ENCODE measurements at places on chromosomes 6 and 20.
A peak's percentile ranks its signal among the peaks of the same experiment; 100 is the strongest.

- no peak for DNase-seq
Measured at GRCh38 chr6:159862103-159862502, 28.7 kb upstream of the MAS1 start.

GRCh38 chr6:150499882-150500312, 99.8 kb upstream of the PLEKHG1 start:
- no peak for DNase-seq

DNA sequence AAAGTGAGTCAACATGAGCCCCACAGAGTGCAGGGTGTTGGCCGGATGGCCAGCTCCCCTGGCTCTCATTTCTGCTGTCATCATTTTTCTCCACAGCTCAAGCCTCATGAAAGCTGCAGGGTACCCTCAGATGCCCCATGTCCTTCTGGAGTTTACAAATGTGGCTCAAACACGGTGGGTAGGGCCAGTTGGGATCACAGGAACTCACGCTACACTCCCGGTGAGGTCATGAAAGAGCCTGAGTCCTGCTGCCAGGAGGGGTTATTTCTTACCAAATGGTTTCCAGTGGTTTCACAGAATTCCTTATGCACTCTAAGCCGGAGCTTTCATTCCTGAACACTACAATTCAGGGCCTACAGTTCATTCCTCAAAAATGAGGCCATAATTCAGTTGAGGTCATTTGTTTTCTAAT, 78.7 kb downstream of the TMEM170B start:
- no peak for DNase-seq

- DNase-seq = no peak
Measured at GRCh38 chr6:100220543-100220942, 226.5 kb upstream of the MCHR2 start.

DNA sequence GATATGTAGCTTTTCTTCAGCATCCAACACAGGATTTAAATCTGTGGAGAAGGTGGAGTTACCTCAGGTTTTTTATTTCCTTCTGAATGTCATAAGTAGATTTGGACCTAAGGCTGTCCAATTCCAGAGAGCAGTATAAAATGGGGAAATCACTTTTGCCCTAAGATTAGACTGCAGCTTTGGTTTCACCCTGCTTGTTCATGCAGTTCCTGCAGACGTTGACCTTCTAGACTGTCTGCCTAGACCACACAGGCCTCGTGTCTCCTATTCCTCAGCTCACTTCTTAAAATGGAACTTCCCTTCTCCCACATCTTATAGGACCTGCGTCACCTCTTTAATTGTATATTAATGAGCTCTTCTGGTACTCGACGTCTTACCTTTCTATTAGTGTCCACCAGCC, 26.0 kb upstream of the C6orf62 start:
- no peak for DNase-seq

DNA sequence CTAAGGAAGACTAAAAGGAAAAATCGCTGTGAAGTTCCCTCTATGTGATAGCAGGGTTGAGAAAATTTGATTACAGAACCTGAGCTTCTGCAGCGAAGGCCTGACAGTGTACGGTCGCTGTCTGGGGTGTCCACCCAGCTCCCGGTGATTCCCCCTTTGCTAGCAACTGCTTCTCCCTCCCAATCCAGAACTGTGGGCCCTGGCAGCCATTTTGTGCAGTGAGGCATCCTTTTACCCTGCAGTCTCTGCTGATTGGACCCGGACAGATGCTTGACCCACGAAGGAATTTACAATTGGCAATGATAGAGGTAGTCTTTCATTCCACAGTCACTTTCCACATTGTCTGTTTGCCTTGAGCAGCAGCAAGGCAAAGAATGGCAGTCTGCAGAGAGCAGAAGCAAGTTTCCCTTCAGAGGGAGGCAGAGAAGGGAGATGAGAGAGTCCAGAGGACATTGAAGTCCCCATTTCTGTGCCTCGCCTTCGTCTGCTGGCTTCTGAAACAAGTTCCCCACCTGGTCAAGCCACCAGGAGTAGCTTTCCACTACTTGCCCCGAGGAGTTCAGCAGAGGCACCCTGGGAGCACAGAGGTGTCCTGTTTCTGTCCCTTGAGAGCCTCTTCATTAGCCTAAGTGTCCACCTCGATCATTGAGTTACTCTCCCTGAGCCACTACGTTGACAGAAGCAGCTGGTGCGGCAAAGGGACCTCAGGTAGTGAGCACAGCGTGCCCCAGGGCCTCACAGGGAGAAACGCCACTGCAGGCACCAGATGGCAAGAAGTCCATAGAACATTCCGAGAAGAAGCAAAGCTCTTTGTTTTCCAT, 370.3 kb downstream of the NRN1 start:
- no peak for DNase-seq

GRCh38 chr6:115271434-115271833, 789.3 kb downstream of the FRK start:
- DNase-seq = peak; percentile 17

GRCh38 chr6:29870104-29870503, 42.5 kb downstream of the HLA-G start:
- peak; percentile 56 for DNase-seq

DNA sequence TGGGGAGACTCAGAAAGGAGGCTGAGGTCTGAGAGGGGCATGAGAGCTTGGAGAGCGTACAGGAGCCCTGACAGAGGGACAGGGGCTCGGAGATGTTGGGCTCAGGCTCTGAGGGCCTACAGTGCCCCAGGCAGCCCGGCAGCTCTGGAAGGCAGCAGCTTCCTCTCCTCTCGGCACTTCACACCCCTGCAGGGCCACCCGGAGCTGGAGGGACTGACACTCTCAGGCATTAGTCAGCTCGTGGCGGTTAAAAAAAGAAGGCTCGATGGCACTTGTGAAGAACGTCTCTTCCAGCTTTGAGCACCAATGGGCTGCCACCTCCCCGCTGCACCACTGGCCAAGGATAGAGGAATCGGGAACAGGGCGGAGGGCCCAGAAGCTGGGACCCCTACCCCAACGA, 62.6 kb upstream of the SIRPA start:
- DNase-seq = no peak

DNA sequence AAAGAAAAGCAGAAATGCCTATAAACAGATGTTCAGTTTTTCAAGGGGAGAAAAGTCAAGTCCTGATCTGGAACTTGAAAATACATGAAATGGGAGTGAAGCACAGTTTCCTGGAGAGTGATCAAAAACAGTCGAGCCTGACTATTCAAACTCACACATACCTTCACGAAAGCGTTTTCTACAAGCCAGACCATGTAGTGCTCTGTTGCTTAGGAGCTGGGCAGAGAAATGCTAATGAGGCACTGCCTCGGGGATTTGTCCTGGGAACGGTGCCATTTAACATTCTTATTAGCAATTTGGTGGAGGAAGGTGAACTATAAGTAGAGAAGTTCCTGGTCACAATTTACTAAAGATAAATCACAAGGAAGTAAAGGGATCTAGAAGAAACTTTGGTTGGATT, 5.9 kb downstream of the NHSL1 start:
- DNase-seq = no peak

- DNase-seq = no peak
Measured at GRCh38 chr6:91087908-91088307, 501.0 kb upstream of the MAP3K7 start.

- DNase-seq = no peak
Measured at GRCh38 chr6:142223938-142224337, 76.9 kb downstream of the VTA1 start.

- DNase-seq = peak; percentile 85
Measured at GRCh38 chr20:17928633-17929311, 39.8 kb downstream of the SNX5 start.

GRCh38 chr6:90080876-90081481, 186.7 kb downstream of the GJA10 start:
- no peak for DNase-seq

- no peak for DNase-seq
Measured at GRCh38 chr6:127737768-127738167, 160.8 kb downstream of the C6orf58 start.

DNA sequence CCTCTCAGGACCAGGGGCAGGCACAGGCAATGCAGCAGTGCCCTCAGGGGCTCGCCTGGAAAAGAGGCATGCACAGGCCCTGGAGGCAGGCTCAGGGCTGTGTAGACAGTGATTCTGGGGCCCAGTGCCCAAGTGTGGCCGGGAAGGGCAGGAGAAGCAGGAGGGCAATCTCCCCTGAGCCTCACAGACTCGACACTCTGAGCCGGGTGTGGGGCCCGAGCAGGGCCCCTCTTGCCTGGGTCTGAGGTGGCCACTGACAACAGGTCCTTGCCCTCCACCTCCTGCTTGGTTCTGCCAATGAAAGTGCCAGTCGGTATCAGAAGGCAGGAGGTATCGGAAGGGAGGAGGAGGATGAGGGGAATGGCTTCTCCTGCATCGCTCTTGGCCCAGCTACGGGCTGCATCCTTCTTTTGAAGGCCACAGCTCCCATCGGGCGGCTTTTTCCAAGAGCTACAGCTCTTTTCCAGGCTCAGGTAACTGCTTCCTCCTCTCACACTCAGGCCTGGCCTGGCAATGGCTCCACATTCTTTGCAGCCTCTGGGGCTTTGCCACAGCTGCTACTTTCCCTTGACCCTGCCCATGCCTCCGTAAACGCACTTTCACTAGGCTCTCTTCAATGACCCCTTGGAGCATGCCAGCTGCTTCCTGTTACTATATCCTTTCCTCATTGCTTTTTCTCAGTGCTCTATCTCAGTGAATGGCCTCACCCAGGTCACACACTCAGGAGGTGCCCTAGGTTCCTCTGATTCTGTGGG, 24.5 kb downstream of the GABRR2 start:
- DNase-seq = peak; percentile 41

GRCh38 chr6:30749554-30750378, 5.4 kb upstream of the IER3 start:
- peak; percentile 95 for DNase-seq

DNA sequence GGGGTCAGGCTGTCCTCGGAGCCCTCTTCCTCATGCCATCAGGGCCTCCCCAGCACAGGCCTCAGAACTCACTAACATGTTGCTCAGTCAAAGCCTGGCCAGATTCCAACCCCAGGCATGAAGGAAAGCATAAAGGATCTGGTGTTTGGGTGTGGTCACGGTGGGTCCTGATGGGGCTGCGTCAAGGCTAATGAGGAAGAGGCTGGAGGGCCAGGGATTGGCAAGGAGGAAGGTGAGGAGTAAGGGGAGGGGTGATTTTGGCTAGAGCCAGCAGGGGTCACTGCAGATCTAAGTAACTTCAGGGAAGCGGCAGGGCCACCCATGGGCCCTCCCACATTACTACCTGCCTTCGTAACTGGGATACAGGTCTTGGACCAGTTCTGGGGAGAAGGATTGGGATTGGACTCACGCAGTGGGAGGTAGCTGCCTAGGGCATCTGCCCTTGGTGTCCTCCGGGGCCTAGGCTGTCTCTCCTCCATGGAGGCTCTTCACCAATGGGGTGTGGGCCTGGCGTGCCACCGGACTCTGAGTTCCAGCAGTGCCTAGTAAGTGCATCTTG, 36.2 kb upstream of the MRPS18A start:
- peak; percentile 86 for DNase-seq

- no peak for DNase-seq
Measured at GRCh38 chr6:143117108-143117507, 56.4 kb downstream of the AIG1 start.

GRCh38 chr6:28488916-28489365, 26.7 kb downstream of the GPX6 start:
- peak; percentile 24 for DNase-seq

GRCh38 chr20:50676858-50677257, 14.5 kb downstream of the RIPOR3 start:
- no peak for DNase-seq

DNA sequence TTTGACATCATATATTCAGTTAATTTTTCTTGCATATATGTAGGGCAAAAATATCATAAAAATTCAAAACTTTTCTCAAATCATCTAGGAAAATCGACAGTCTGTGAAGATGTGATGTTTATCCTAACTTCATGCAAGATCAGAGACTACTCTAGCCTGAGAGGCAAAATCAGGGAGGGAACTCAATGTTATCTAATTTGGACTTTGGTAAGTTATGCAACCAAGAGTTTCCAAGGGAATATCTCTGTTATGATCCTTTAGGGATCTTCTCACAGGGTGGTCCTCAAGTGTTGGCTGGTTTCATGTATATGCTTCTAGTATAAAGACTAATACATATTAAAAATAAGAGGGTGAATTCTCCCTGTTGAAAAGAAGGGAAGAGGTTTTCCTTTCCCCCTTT, 723.9 kb downstream of the KHDRBS2 start:
- no peak for DNase-seq

DNA sequence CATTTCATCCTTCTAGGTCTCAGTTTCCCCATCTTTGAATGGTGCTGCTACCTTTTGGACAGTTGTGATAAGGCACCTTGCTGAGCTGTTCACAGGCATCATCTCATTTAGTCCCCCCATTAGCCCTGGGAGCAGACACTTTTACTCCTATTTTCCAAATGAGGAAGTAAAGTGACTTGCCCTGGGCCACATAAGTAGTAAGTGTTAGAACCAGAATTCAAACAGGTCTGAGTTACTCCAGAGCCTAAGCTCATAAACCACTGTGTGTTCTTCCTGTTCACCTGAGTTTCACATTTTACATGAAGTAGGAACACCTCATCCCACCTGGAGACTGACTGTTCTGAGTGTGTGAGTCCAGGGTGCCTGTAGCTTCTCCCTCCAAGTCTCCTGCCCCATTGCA, 43.5 kb upstream of the EPB41L1 start:
- no peak for DNase-seq

- no peak for DNase-seq
Measured at GRCh38 chr6:155943635-155944034, 488.0 kb upstream of the NOX3 start.

- no peak for DNase-seq
Measured at GRCh38 chr6:104095661-104096416, 763.9 kb downstream of the HACE1 start.

DNA sequence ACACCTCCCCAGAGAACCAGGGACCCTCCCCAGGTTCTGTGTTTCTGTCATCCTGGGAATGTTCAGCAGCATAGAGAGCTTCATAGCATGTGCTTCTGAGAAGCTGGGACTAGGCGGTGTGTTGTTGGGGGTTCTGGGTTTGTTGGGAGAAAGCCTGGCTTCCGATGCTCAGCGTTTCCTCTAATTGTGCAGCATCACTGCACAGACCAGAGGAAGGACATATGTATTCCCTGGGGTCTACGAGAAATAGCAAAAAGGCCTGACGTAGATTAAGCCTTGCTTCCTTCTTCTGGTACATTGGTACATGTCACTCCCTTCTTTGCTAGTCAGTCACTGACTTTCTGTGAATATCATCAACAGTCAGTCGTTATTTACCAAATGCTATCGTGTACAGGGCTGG, 96.9 kb upstream of the SGK1 start:
- DNase-seq = no peak

- no peak for DNase-seq
Measured at GRCh38 chr6:20148433-20148832, 63.8 kb downstream of the MBOAT1 start.

GRCh38 chr6:53615633-53616449, 49.7 kb downstream of the KLHL31 start:
- peak; percentile 98 for DNase-seq

- DNase-seq = no peak
Measured at GRCh38 chr6:167734662-167735083, 92.0 kb upstream of the AFDN start.

Measured in DMS53 (cell line).